Dermis microvascular lymphatic vessel endothelial cell (primary cell): ENCODE measurements at places on chromosomes 16 and 17. TPM values are rescaled to one million over a fixed set of nuclear protein-coding genes. Genes with fewer than 3 reads are reported as not detected.

The TLCD3B gene
- not detected in 2 replicates for total RNA-seq

The MEFV gene
- total RNA-seq = under 0.01 TPM in 1 of 2 replicates, not detected in the other

The DECR2 gene
- 11.4 and 19.2 TPM in 2 replicates for total RNA-seq

The CD300A gene
- not detected in 2 replicates for total RNA-seq

The CES1 gene
- total RNA-seq = under 0.01 TPM in 1 of 2 replicates, not detected in the other

The PRSS21 gene
- 0.89 and 1.8 TPM in 2 replicates for total RNA-seq

The PTGES3L gene
- 0.13 TPM in 2 replicates for total RNA-seq

The ASPHD1 gene
- total RNA-seq = 0.25 and 0.26 TPM in 2 replicates
